ENCODE measurements at places on chromosomes 2 and 18.

DNA sequence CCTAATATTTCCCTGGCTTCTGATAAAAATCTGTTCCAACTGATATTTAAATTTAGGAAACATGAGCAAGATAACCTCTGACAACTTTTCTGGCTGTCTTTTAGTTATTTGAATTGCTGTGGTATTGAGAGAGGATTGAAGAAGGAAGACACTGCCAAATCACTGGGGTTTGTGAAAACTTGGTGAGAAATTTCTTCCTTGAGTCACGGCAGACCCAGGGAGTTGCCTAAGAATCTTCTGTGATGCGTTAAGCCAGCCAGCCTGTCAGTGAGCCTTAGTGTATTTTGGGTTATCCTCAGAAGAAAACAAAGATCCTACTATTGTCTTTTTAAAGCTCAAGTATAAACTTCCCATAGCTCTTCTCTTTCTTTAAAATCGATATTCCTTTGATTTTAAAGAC lies 17.5 kb upstream of the DOK6 start:
- DNase-seq = no peak

- no peak for DNase-seq
Measured at GRCh38 chr2:152400607-152401214, 65.7 kb downstream of the FMNL2 start.

DNA sequence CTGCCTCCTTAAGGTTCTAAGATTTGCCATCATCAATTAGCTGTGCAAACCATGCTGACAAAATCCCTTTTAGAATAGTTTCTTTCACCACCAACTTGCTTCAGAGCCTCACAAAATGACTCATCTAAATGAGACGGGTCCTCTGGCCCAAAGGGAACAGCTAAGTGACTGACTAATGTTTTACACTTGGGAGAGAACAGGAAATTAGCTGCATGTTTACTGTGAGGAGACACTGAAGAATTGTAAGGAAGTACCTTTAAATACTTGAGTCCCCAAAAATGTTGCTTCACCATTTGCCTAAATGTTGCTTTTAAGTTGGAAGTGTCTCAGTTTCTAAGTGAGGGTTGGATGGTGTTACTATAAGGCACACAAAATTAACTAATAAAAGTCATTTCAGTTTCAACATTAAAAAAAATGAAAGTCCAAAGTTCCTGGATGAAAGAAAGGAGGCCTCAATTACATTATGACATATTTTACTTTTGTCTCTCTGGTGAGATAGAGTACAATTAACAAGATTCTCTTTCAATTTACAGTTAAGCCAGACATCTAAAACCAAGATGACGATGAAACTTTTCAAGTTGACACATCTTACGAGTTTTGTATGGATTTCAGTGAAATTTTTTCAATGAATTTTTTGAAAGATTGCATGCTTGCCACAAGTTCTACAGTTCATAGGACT lies 229.1 kb upstream of the FN1 start:
- no peak for DNase-seq

GRCh38 chr2:29767606-29768335 lies 153.6 kb downstream of the ALK start:
- DNase-seq = peak; percentile 37

GRCh38 chr2:7358865-7359447 lies 441.7 kb downstream of the RNF144A start:
- no peak for DNase-seq

- DNase-seq = no peak
Measured at GRCh38 chr18:72692595-72692994, 148.5 kb upstream of the CBLN2 start.

GRCh38 chr2:167726788-167727187 lies 520.6 kb downstream of the STK39 start:
- DNase-seq = no peak

- DNase-seq = no peak
Measured at GRCh38 chr2:240604291-240604938, 17.9 kb downstream of the CAPN10 start.

GRCh38 chr2:29561181-29561580 lies 360.2 kb downstream of the ALK start:
- DNase-seq = peak; percentile 58

GRCh38 chr2:219178377-219179175 lies 501 bp downstream of the RETREG2 start:
- DNase-seq = no peak

DNA sequence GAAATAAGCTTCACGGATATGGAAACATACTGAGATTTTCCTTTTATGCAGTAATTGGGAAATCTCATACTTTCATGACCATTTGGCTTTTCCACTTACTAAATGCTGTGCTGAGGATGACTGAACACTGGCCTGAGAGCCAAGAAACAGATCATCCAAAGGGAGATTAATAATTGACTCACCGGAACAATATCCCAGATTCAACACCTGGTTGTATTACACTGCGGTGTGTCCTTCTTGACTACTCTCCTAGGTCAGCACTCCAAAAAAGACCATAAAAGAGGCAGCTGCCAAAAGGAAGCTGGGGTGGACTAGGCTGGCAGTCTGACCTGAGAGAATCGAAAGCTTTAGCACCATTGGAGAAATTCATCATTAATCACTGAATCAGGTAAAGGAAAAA lies 469.1 kb downstream of the CBLN2 start:
- no peak for DNase-seq

DNA sequence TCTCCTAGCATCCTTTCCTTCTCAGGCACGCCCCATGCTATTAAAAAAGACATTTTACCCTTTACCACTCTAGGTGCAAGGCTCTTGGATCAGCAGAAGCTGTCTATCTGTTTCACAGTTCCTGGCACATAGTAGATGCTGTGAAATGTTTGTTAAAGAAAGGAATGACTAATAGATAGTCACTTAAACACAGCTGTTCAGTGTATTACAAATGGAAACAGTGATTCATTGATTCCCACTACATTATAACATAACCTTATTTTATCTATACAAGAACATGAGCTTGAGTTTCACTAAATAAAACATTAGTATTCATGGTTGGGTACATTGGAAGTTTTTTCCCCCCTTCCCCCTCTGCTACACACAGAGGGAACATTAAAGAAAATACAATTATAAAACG lies 142.1 kb downstream of the ASXL3 start:
- DNase-seq = peak; percentile 27

- DNase-seq = no peak
Measured at GRCh38 chr18:45284174-45284573, 331.1 kb upstream of the SLC14A2 start.

GRCh38 chr2:12819103-12819475 lies 102.4 kb downstream of the TRIB2 start:
- no peak for DNase-seq

DNA sequence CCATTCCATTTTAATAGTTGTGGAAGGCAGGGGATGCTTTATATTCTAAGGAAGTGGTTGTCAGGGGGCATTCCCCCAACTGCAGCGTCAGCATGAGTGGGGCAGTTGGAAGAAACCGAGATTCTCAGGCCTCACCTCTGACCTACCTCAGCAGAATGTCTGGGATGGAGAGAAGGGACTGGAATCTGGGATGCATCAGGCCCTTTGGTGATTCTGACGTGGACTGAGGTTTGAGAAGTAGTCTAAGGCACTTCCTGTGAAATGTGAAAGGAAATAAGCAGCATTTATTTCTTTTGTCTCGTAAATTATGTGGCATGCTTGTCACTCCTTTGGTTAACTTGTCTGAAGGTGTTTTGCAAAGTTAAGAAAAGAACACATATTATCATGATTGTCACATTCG lies 540.7 kb upstream of the NETO1 start:
- no peak for DNase-seq

DNA sequence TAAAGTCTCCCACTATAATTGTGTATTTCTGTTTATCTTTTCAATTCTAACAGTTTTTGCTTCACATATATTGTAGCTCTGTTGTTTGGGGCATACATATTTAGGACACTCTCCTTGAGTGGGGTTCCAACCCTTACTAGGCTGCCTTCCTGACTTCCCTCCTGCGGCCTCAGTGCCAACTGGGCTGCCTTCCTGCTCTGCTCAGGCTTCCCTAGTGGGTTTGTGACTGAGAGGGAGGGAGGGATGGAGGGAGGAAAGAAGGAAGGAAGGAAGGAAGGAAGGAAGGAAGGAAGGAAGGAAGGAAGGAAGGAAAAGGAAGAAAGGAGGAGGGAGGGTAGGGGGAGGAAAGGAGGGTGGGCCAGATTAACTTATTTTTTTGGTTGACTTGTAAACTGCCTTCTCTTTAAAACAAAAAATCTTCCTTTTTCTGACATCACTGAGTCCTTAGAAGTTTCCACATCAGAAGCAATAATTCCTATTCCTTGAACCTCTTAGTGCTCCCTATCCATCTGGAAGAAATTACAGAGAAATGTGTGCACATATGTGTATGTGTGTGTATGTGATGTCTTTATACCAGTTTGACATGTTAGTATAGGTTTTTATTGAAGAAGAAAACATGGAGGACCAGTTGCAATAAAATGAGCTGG lies 145.4 kb upstream of the PGAP1 start:
- DNase-seq = no peak

GRCh38 chr18:52764316-52764715 lies 424.3 kb downstream of the DCC start:
- DNase-seq = peak; percentile 10

GRCh38 chr2:39325966-39326365 lies 82.2 kb upstream of the CDKL4 start:
- DNase-seq = no peak
